ENCODE measurements at places on chromosomes 5 and 9.

GRCh38 chr5:146076028-146076427 is 29.3 kb downstream of the PLAC8L1 start:
- DNase-seq, result no peak

DNA sequence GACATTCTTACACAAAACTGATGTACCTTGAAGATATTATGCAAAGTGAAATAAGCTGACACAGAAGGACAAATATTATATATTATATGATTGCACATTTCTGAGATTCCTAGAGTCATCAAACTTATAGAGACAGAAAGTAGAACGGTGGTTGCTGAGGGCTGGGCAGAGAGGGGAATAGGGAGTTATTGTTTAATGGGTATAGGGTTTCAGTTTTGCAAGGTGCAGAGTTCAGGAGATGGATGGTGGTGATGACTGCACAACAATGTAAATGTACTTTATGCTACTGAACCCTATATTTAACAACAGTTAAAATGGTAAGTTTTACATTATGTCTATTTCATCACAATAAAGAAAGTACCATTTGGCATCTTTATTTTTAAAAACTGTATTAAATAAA is 315.8 kb upstream of the POU5F2 start:
- no peak for DNase-seq

GRCh38 chr5:103424026-103424425 is 138.6 kb downstream of the NUDT12 start:
- DNase-seq, result no peak

GRCh38 chr5:114101153-114101552 is 260.7 kb upstream of the KCNN2 start:
- no peak for DNase-seq

DNA sequence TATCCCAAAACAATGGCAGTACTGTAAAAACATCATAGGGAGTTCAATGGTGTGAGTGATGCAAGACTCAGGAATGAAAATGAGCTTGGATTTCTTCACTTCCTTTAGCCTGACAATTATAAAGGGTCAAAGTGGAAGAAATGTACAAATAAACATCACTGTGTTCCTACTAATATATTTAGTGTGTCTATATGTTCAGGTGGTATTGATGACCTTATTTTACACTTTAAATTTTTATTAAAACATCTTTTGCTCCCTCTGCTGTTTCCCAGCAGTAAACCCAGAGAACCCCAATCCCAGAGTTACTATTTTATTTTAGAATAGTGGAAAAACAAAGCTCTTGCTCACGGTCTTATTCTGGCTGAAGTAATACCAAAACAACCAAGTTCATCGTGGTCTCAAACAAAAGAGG is 2.0 kb downstream of the LOX start:
- DNase-seq, result no peak

DNA sequence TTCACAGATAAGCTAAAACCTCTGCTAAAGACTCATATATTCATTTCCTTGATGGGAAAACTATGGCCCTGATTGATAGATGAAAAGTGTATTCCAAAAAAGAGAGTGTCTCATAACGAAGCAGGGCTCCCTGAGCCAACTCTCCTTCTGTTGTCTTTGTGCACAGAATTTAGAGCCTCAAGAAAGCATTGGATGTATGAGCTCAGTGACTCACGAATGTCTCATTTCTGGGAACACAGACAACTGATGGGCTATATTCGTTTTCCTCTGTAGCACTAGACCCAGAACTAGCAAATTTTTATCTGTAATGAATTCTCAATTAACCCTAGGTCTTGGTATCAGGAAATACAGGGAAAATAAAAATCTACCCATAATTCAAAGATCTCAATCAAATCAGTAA is 88.4 kb downstream of the LMNB1 start:
- no peak for DNase-seq

- DNase-seq, result no peak
Observed at GRCh38 chr9:94913550-94913949, 187.1 kb downstream of the AOPEP start.

GRCh38 chr5:113505181-113505580 is 8.3 kb upstream of the YTHDC2 start:
- DNase-seq, result no peak

DNA sequence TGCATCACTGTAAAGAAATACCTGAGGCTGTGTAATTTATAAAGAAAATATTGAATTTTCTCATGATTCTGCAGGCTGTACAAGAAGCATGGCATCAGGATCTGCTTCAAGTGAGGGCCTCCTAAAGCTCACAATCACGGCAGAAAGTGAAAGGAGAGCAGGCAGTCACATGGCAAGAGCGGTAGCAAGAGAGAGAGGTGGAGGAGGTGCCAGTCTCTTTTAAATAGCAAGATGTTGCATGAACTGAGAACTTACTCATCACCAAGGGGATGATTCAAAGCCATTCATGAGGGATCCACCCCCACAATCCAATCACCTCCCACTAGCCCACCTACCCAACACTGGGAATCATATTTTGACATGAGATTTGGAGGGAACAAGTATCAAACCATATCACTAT is 184.5 kb upstream of the PAPPA start:
- no peak for DNase-seq

DNA sequence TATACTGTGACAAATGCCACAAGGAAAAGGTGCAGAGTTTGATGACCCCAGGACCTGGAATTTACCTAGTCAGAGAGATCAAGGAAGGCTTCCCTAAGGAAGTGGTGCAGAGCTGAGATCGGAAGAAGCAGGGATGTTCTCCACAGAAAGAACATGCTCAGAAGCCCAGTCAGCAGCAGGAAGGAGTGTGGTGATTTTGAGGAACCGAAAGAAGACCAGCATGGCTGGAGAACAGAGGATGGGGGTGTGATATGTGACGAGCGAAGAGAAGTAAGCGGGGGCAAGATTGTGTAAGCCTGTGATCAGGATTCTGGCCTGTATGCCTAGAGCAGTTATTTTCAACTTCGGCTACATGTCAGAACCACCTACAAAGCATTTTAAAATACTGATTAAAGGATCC is 18.7 kb upstream of the PIK3R1 start:
- no peak for DNase-seq

DNA sequence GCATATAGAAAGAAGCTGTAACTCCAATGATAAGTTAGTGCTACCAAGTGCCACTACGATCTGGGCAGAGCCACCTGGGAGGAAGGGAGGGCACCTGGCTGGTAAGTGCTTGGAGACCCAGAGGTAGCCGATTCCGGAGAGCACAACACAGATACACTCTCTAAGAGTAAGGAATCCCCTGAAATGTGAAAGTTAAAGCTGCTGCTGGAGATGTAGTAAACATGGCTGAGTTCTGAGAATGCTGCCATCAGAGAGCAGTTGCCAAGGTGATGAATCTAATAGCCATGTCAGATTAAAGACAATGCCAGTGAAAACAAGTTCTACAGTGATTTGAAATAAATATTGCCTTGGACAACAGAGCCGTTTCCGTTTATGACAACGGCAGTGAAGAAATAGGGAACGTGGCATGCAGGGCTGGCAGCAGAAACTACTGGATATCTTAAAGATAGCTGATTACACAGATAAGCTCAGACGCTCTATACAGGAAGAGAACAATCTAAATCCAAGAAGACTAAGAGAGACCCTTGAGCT is 561.2 kb upstream of the C9orf72 start:
- DNase-seq, result no peak

GRCh38 chr5:96546120-96546519 is 113.1 kb upstream of the PCSK1 start:
- no peak for DNase-seq

DNA sequence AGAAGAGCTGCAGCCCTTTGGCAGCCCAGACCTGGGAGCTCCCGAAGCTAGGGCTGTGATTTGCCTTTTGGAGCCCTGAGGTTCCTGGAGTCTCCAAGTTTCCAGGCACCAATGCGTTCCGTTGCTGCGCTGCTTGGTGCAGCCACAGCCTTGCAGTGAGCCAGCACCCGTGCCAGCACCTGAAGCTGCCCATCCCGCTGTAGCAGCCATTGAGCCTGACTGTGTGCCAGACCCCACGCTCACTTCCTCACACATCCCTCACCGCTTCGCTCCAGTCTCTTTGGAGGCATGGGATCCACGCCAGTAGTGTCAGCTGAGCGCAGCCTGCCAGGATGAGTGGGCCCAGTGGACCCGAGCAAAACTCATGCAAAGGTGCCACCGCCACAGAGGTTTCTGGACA is 22.5 kb upstream of the C9orf72 start:
- DNase-seq, result no peak

DNA sequence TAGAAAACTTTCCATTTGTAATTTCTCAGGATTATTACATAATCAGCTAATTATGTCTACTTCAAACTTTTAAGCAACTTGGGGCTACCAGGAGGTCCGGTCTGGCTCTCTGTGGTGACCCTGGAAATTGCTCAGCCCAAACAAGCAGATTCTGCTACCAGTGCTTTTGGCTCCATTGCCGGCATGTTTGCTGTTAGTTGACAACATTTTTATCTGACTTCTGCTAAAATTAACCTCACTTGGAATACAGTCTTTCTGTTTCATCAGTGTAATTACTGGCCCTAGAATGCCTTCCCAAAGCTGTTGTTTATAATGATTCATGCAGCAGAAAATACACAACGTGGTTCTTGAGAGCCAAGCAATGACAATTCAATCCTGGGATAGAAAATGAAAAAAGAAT is 38.5 kb upstream of the FAM81B start:
- DNase-seq, result no peak

GRCh38 chr5:147558826-147559225 is 49.0 kb upstream of the DPYSL3 start:
- no peak for DNase-seq

- DNase-seq, result no peak
Observed at GRCh38 chr5:60594715-60595477, 105.1 kb downstream of the DEPDC1B start.

DNA sequence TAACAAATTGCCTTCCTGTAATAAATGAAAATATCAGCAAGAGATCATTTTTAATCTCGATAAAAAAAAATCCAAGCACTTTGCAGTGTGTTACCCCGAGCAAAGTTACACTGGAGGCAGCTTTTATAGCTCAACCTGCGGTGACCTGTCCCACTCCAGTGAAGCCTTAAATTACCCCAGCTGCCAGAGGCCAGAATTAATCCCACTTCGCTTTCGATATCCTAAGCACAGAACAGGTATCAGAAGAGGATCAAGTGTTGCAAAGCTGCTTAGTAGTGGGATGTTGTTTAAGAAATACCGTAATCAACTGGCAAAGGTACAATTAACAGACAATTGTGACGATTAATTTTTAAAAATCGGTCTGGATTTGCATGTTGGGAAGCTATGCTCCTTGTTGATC is 314.0 kb downstream of the AGTPBP1 start:
- no peak for DNase-seq

DNA sequence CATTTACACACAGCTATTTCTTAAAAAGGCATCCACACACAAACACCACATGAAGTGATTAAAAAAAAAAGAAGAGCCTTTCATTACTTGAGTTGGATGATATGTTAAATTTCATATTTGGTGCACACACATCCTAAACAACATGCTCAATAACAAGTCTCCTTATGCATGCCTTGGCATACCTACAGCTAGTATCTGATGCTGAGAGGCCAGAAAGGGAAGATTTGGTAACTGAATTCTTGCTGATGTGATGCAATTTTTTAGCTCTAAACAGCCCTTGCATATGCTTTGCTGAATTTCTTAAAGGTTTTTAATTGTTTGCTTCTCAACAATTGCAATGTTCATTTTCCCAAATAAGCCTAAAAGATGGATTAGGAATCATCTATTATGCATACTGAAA is 338.8 kb downstream of the ARL15 start:
- no peak for DNase-seq

DNA sequence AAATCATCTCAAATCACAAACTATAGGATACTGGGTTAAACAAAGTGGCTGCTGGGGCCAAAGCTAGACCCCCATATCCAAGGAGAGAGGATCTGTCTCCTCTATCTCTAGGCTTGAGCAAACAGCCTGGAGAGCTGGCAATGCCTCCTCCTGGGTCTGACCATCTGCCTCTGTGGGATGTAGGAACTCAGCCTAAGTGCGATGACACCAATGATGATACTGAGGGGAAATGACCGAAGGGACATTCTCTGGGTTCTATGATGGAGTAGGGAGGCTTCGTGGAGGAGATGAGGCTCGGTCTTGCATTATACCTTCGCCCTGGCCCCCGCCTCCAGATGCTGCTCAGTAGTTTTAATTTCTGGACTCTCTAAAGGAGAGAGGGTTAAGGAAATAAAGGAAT is 9.3 kb upstream of the SPATA24 start:
- no peak for DNase-seq

Measured in activated naive CD4-positive, alpha-beta T cell treated with anti-CD3 and anti-CD28 coated beads, Interleukin-2, amount 50 U/mL, for 16 hours (primary cell).